ENCODE measurements at places on chromosomes 5 and 9. TPM values are rescaled to one million over a fixed set of nuclear protein-coding genes. Genes with fewer than 3 reads are reported as not detected.

The FAM221B gene
- not detected for total RNA-seq

DNA sequence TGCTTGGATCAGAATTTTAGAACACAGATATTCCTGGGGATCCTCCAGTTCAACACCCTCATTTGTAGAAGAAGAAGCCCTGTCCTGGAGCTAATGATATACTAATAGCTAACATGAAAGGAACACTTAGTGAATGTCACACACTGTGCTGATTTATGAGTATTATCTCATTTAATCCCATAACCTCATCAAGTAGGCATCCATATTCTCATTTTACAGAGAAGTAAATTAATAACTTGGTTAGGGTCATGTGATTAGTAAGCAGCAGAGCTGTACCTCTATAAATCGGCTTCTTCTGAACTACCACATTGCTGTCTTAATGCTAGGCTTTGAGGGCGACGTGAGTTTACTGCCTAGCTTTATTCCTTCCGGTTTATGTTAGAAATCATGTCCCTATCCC is 6.0 kb downstream of the TTC23L start:
- no peak for DNase-seq

The IFNA2 gene
- not detected for total RNA-seq

The QRFP gene
- total RNA-seq, result not detected

DNA sequence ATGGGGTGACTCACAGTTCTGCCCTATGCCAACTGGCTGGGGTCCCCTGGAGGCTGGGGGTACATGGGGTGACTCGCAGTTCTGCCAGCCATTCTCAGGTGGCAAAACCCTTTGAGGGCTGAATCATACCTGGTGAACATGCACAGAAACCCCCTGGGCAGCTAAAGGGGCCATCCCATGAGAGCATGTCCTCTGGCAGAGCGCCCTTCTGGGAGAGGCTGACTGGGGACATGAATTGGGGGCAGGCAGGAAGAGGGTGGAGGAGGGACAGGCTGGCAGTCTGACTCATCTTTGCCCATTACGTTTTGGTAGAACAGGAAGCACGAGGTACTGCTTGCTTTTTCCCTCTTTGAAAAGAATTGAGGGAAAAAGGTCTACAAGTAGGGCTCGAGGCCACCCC is 16.7 kb downstream of the TRAF1 start:
- peak; percentile 64 for DNase-seq

The FBN2 gene
- total RNA-seq, result not detected

- no peak for DNase-seq
Observed at GRCh38 chr9:90249094-90249493, 393.5 kb downstream of the DIRAS2 start.

DNA sequence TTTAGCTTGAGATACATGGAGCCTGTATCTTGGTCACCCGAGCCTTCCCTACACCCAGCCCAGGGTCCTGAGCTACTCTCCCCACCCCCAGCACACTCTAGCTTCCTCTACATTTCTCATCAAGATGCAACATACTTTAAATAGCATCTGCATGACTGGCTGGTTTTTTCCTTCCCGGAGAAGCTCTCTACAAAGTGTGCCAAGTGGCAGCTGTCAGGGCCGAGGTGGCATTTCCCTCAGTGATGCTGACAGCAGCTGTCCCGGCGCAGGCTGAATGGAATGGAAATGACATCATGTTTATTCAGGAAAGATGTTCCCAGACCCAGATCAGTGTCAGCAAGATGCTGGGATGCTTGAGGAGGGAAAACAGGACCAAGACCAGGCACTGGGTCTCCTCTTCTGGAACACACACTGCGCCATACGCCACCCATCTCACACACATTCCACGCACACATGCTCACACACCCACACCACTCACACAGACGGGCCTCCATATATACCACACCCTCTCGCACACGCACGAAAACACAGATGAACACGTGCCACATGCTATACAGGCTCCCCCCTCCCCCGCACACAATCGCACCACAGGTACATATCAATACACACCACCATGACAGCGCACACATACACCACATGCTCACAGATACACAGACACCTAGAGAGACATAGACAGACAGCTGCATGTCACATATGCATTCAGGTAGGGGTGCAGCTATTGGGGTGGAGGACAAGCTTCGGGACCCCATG is 67.8 kb downstream of the LHX2 start:
- DNase-seq, result no peak

The CDC25C gene
- 14.9 TPM for total RNA-seq

The RC3H2 gene
- 53.7 TPM for total RNA-seq

The PCDHGA11 gene
- not detected for total RNA-seq

The CARD6 gene
- 4.6 TPM for total RNA-seq

- no peak for DNase-seq
Observed at GRCh38 chr9:138060881-138061280, 183.3 kb downstream of the CACNA1B start.

The DIPK1B gene
- not detected for total RNA-seq

- DNase-seq, result no peak
Observed at GRCh38 chr5:175681968-175682340, 24.1 kb downstream of the HRH2 start.

- DNase-seq, result no peak
Observed at GRCh38 chr9:122819791-122820489, 8.4 kb downstream of the PDCL start.

- DNase-seq, result no peak
Observed at GRCh38 chr9:134227451-134228411, 63.4 kb upstream of the RNU6ATAC start.

- no peak for DNase-seq
Observed at GRCh38 chr9:68495247-68495646, 45.4 kb downstream of the TMEM252 start.

- no peak for DNase-seq
Observed at GRCh38 chr9:128723352-128723865, 518 bp downstream of the ZDHHC12 start.

GRCh38 chr5:127386557-127386956 is 96.0 kb downstream of the MEGF10 start:
- DNase-seq, result no peak

Measured in activated CD8-positive, alpha-beta memory T cell treated with anti-CD3 and anti-CD28 coated beads, Interleukin-2, amount 10 ng/mL, durations not matched to agents 7 days and 5 days (primary cell).